ENCODE measurements at places on chromosomes 6 and 20.

- DNase-seq: no peak
Observed at GRCh38 chr20:63166193-63167020, 49.5 kb downstream of the YTHDF1 start.

GRCh38 chr20:4167261-4168021 is 152.1 kb upstream of the RNF24 start:
- DNase-seq: no peak

GRCh38 chr6:157685596-157686280 is 137.3 kb upstream of the SNX9 start:
- DNase-seq: no peak

- DNase-seq: no peak
Observed at GRCh38 chr20:58329711-58330110, 20.2 kb downstream of the RAB22A start.

DNA sequence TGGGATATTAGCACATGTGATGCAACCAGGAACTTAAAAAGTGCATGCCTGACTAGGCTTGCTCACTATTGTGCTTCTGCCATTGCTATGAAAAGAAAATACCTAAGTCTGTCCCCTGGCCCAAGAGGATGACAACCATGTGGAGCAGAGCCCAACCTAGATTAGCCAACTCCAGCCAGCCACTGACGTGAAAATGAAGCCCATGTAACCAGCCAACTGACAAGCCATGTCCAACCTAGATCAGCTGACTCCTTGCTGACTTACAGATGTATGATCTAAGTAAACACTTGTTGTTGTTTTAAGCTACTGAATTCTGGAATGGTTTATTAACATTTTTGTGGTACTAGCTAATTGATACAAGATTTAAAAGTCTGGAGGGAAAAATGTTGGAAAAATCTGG is 47.5 kb downstream of the PIGU start:
- DNase-seq: no peak
